ENCODE measurements at places on chromosomes 3 and 15.

GRCh38 chr15:63371297-63371918, 10.2 kb downstream of the CA12 start:
- no peak for DNase-seq

DNA sequence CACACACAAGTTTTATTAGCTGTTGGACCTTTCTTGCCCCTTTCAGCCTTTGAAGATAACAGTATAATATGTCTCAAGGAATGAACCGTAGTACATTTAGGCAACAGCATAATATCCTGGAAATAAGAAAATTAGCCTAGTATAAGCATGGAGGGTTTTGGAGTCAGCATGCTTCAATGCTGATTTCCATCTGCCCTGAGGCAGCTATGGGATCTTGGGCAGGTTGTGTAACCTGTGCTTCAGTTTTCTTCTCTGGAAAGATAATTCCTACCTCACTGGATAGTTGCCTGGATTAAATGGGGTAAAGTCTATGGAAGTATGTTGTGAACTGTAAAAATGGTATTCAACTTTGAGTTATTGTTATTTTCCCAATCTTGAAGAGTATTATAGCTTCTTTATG, 1.6 kb downstream of the DHX30 start:
- no peak for DNase-seq

DNA sequence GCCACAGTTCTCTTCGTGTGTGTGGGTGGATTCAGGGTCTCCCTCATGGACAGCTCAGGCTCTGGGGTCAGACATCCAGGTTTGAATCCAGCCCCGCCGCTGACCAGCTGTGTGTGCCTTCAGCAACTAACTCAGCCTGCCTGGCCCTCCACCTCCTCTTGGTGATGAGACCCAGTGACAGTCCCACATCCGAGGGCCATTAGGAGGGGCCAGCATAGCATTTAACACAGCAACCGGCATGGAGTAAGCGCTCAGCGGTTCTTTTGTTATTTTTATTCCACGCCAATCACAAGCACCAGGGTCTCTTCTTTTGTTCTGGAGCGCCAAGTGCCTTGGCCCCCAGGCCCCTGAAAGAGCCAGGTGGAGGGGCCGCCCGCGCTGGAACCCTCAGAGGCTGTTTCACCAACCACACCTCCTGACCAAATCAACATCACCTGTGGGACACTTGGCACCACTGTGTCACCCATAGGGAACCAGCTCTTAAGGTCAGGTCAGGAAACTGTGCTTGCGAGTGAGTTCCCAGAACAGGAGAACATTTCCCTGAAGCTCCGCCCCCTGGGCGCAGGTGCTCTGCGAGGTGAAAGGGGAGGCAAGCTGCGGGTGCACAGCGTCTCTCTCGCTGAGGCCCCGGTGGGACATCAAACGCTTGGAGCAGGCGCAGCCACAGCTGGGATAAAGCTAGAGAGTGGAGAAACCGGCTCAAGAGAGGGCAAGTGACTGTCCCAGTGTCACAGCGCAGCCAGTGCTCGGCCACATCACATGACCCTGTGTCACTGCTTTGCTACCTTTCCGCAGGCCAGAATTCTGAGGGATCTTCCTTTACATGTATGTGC, 311.3 kb downstream of the UACA start:
- no peak for DNase-seq

DNA sequence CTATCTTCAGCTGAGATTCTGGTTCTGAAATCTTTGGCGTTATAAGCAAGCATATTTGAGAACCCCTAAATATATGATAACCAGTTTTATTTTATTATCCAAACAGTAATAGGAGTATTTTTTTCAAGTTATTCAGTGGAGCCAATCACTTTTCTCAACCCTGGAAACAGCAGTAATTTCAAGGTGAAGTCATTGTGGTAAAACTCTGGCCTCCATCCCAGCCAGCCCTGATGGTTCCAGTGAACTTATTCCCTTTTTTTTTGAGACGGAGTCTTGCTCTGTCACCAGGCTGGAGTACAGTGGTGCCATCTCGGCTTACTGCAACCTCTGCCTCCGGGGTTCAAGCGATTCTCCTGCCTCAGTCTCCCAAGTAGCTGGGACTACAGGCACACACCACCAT, 545.4 kb upstream of the IL12A start:
- no peak for DNase-seq

GRCh38 chr3:185405664-185406063, 42.7 kb downstream of the MAP3K13 start:
- no peak for DNase-seq

GRCh38 chr3:77160931-77161497, 121.1 kb downstream of the ROBO2 start:
- no peak for DNase-seq

- no peak for DNase-seq
Observed at GRCh38 chr15:28273468-28273867, 48.5 kb downstream of the HERC2 start.

DNA sequence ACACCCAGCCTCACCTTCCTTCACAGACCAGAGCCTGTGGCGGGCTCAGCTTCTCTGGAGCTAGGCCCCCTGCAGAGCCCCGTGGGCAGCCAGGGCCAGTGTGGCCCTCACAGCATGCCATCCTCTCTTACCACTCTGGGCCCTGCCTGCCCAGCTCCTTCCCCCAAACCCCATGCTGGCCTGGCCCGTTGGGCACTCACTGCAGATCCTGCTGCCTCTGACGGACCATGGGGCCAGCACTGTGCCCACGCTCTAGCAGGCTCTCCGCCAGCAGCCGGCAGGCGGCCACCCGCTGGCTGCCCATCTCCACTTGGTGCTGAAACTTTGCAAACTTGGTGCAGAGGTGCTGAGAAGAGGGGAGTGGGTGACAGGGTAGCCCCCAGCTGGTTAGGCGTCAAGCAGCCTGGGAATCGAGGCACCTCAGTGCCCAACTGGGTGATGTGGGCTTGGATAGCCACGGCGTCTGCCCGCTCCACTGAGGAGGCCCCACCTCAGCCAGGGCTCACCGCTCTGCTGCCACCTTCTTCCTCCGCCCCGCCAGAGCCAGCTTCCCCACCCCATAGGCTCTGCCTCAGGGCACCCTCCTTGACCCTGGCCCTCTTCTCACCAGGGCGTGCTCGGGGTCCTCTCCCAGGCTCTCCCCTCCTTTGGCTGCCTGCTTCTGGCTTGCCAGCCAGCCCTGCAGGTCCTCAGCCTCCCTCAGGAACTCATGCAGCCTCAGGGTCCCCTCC, 22.5 kb downstream of the SPTBN5 start:
- no peak for DNase-seq

GRCh38 chr15:37245358-37245757, 145.0 kb upstream of the MEIS2 start:
- DNase-seq: no peak

DNA sequence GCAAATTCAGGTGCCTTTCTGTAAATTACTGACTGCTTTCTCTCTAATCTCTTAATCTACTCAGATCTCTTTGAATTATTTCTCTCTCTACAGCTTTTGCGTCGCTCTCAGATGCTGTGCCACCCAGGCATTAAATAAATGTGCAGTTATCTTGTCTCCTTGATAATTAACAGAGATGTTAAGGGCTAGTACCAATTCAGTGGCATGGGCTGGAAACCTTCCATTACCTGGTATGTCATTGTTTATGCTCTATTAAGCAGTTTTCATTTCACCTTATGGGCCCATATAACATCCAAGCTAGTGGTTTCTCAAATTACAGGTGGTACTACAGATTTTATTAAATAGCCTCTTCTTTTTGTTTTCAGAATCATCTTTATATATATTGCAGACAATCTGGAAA, 66.0 kb downstream of the PEX5L start:
- DNase-seq: no peak

DNA sequence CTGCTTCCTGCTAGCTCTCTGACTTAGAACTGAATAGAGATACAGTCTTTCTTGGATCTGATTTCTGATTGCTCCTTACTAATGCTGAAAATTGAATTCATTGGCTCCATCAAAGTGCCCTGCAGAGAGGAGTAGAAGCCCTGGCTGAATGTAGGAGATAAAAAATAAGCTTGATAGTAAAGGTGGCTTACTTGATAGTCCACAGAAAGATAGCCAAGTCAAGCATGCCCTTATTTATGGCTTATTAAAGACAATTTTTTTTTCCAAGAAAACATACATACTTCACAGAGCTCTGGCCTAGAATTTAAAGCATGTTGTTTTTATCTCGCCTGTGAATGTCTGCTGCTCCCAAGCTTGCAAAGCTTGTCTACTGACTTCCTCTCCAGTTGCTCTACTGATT, 124.6 kb upstream of the CADPS start:
- DNase-seq: no peak

DNA sequence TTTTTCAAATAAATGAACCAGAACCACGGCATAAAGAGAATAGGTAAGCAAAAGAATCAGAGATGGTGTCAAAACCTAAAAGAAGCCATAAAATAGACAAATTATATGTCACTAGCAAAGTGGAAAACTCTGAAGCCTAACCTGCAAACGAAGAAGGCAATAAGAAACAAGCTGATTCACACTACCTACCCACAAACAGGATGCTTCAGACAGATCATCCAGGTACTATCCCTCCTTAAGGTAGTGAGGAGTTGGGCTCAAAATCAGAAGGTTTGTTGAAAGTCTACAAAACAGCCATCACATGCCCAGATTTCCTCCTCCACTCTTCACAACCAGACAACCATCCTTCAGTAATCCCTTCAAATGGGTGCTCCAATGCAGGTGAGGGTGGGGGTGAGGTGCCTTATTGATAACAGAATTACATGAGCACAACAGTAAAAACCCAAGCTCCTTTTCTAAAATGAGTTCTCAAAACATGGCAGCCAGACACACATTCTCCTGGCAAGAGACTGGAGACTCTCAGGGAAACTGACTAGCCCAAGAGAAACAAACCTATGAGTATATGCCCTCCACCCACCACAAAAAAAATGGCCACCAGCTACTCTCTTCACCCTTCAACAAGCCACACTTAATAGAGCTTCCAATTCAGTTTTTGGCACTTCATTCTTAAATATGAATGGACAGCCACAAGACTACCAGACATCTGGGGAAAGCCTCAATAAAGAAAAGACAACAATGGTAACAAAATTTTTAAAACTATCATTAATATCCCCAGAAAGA, 6.4 kb downstream of the KPNA1 start:
- no peak for DNase-seq

- no peak for DNase-seq
Observed at GRCh38 chr15:98547275-98547674, 101.1 kb upstream of the IGF1R start.

GRCh38 chr15:94749811-94750617, 518.7 kb downstream of the MCTP2 start:
- no peak for DNase-seq

DNA sequence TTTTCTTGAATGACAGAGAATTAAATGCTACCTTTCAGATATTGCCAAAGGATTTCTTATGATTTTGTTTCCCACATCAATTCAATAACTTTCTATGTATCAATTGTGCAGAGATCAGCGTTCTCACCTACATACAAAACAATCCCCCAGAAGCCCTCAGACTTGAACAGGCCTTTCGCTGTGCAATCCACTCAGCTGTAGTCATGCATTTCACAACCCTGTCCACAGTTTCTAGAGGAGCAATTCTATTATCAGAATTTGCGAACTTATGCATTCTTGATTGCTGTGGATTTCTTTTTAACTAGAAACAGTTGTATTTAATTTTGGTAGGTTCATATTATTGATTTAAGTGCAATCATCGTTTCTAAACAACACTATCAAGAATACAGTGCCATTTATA, 13.7 kb upstream of the ALCAM start:
- DNase-seq: no peak

- DNase-seq: no peak
Observed at GRCh38 chr3:21273259-21274025, 477.6 kb downstream of the ZNF385D start.

GRCh38 chr3:58630076-58630709, 36.4 kb downstream of the FAM3D start:
- peak; percentile 21 for DNase-seq

DNA sequence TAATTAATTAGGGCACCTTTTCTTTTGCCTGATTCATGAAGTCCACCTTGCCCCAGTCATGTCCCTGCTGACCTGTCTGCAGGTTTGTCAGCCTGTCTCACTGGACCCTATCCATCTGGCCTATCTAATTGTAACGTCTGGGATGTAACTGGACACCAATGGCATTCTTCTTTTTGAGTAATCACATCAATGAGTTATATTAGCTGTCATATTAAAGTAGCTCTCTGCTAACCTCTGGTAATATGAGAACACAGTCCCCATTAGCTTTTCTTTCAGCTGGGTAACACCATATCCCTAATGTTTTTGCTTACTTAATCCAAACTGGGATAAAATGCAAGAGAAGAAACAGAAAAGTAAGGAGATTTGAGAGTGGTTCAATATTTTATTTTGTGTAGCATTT, 166.2 kb upstream of the VEPH1 start:
- DNase-seq: no peak

DNA sequence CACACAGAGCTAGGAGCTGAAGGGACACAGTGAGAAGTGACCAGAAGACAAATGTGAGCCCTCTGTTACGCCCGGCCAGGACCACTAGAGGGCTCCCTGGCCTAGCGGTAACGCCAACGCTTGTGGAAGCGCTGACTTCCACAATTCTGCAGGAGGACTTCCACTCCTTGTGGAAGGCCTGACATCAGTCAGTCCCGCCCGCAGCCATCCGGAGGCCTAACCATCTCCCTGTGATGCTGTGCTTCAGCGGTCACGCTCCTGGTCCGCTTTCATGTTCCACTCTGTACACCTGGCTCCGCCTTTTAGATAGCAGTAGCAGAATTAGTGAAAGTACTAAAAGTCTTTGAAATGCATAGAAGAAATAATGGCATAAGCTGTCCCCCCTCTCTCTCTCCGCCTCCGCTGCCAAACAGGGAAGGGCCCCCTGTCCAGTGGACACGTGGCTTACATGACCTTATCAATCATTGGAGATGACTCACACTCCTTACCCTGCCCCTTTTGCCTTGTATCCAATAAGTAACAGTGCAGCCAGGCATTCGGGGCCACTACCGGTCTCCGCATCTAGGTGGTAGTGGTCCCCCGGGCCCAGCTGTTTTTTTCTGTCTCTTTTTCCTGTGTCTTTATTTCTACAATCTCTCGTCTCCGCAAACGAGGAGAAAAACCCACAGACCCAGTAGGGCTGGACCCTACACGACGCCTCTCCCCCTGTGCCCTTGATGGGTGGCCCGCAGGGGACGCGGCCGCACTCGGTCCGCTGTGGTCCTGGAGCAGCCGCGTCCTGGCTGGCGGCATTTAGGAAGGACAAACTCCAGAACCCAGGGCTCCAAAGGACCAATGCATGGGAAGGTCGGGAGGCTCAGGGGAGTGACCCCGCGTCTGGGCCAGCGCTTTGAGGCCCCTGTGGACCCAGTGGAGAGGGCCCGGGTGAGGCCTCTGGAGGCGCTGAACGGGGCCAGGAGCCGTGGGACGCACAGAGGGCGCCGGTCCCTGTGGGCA, 27.0 kb upstream of the RPL32 start:
- peak; percentile 68 for DNase-seq

Data from nucleus accumbens (tissue), 56 donors.